ENCODE measurements at places on chromosomes 6 and 20.

GRCh38 chr6:107179004-107179403 lies 63.7 kb upstream of the BEND3 start:
- DNase-seq = no peak

DNA sequence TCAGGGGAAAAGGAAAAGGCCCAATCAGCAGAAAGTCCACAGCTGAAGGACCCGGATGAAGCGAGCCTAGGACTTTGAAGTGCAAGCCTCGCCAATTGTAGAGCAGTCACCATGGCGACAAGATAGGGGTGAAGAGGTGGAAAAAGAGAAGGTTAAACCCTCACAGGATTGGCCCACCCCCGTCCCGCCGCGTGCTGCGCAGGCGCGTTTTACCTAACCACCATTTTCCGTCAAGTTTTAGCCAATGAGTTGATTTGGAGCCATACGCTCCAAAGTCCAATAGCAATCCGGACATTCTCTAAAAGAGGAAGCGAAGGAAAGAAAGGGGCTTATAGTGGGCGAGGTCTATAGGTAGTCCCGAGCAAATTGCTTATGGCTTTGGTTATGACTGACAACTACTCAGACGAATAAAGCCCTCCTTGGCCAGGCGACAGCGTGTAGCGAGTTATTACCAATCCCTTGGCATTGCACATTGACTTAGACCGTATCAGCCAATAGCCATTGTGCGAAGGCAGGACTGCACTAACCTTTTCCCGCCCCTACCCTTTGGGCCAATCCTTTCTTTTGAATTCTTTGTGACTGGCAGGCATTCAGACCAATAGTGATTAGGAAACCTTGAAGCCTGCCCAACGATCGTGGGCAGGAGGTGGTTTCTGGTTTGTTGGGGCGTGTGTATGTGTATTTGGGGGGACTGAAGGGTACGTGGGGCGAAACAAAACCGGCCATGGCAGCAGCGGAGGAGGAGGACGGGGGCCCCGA lies at the start of gene RNF5:
TSS of gene RNF5 (plus strand) at position 618 of the 759 bp plus-strand sequence. CDS start at position 725, 107 bp downstream.
- peak; percentile 100 for DNase-seq

DNA sequence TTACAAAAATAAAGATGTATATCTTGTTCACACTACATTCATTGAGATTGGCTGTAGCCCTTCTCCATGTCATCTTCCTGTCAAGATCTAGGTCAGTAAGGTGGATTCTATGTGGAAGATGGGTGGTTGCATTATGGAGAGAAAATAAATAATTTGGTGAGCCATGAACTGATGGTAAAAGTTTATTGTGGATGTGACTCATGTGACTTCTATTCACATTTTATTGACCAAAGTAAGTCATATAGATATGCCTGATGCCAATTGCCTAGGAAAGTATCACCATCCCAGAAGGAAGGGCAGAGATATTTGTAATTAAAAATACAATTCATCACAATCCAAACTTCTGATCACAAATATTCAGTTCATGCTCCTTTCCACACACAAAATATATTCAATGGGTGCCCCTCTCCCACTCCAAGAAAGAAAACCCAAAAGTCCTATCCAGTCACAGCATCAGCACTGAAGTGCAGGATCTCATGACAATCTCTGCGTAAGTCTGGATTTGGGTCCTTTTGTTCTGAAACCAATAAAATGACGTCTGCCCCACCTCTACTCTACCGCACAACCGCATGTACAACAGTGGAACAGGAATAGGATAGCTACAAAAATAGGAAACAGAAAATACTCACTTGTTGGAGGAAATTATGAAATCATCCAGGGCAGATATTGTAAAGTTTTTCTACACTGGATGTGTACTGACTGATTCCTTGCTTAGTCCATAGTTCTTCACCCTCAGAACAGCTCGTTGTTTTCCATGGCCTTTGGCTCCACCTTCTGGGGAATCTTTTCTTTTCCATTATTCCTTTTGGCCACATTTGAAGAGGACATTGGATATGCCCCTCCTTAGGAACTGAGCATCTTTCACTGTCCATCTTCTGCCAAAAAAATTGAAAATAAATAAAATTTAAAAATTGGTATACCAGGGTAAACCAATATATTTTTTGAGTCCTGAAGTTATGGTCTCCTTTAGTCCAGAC lies 16.1 kb upstream of the SLC17A3 start:
- peak; percentile 24 for DNase-seq

GRCh38 chr20:2798814-2799213 lies 1.6 kb downstream of the CPXM1 start:
- no peak for DNase-seq

DNA sequence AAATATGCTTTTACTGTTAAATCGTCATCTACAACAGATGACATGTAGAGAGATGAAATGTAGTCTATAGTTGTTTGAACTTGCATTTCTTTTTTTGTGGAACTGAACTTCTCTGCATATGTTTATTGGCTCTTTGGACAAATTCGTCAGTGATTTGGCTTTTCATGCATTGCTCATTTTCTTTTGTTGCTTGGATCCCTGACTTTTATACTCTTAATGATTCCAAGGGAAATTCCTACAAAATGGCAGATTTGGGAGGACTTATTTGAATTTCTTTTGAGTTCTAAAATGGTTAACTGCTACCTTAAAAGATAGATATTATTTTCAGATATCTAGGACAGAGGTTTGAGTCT lies 65.4 kb downstream of the UTRN start:
- DNase-seq = no peak

DNA sequence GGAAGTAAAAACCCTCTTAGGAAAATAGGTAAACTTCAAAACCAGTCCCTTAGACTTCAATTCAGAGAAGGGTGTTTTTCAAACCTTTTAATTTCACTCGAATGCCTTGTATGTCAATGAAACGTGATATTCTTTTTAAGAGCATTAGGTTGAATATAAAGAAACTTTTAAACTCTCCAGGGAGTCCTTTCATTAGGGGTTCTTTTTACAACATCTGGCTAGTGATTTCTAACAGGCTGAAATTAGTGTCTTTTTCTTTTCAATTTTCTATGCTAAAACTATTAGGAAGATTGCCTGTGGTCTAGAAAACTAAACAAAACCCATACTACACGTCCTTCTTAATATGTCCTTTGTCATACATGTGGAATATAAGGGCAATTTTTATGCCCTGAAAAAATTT lies 569.7 kb upstream of the CITED2 start:
- DNase-seq = no peak

- peak; percentile 45 for DNase-seq
Observed at GRCh38 chr6:10886691-10887502, at the start of gene SYCP2L. TSS of gene SYCP2L (plus strand) at chr6:10887052. CDS start at chr6:10887127, 75 bp downstream.

DNA sequence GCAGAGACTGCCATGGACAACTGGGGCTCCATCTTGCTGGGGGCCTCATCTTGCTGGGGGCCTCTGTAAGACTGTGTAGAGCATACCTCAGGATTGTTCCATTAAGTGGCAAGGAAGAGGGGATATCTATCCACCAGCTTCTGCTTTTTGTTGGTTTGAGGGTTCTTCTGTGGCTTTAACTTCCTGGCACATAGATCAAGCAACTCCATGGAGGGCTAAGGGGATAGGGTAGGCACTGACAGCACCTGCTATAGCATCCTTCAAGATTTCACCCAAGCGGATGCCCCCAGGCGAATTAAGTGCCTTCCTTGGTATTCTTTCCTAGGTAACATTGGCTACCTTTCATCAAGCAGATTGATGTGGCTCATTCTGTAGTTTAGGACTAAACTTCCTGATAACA lies 3.8 kb upstream of the LRRN4 start:
- no peak for DNase-seq

DNA sequence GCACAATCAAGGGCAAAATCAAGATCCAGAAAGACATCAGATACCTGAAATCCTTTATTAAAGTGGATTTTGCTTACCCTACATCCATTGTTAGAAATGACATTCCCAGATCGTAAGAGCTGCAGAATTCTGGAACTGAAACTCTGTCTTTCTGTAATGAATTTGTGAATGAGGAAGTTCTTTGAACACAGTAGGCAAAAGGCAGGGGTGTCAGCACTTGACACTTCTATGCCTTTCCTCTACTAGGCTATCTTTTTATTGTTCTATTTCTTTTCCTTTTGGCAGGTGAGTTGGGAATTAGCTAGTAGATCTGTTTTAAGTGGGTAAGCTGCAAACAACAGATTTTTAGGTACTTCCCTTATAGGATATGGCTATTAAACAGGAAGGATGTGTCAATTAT lies 126.3 kb downstream of the CARMIL1 start:
- no peak for DNase-seq

DNA sequence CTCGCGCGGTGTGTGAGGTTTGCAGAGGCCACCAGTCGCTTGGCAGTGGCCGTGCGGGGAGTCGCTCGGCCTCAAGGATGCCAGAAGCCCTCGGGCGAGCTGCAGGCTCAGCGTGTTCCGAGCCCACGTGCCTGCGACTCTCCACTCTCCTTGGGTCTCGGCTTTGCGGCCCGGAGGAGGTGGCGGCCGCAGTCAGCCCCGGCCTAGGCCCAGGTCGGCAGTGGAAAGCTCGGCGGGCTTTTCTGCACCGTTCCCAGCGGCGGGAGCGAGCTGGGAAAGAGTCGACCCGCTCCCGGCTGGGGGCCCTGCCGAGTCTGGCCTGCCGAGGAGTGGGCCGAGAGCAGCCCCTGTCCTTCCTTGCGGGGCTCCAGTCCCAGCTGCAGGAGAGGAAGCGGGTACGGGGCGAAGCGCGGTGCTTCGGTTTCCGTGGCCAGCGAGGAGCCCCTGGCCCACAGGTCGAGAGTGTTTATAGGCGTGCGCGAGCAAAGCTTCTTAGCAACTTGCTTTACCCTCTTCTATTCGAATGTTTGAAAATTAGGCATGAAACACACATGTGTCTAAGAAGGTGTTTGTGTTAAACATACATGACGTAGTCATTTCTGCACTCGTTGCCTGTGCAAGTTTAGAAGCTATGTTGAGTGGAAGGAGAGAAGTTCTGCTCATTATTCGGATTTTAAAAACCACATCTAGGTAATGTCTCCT lies 5.6 kb downstream of the FOXC1 start:
- no peak for DNase-seq

DNA sequence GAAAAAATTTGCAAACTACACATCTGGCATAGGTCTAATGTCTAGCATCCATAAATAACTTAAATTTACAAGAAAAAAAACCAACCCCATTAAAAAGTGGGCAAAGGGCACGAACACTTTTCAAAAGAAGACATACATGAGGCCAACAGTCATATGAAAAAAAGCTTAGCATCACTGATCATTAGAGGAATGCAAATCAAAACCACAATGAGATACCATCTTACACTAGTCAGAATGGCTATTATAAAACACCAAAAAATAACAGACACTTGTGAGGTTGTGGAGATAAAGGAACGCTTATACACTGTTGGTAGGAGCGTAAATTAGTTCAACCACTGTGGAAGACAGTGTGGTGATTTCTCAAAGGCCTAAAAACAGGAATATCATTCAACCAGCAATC lies 33.7 kb upstream of the EPB41L2 start:
- DNase-seq = no peak

GRCh38 chr6:69863766-69864165 lies 2.6 kb upstream of the COL19A1 start:
- DNase-seq = no peak

- no peak for DNase-seq
Observed at GRCh38 chr6:150002710-150003109, 22.6 kb downstream of the RAET1L start.

- DNase-seq = no peak
Observed at GRCh38 chr6:498795-499231, 107.3 kb downstream of the IRF4 start.

- DNase-seq = peak; percentile 86
Observed at GRCh38 chr20:48787861-48788375, 39.9 kb downstream of the PREX1 start.

DNA sequence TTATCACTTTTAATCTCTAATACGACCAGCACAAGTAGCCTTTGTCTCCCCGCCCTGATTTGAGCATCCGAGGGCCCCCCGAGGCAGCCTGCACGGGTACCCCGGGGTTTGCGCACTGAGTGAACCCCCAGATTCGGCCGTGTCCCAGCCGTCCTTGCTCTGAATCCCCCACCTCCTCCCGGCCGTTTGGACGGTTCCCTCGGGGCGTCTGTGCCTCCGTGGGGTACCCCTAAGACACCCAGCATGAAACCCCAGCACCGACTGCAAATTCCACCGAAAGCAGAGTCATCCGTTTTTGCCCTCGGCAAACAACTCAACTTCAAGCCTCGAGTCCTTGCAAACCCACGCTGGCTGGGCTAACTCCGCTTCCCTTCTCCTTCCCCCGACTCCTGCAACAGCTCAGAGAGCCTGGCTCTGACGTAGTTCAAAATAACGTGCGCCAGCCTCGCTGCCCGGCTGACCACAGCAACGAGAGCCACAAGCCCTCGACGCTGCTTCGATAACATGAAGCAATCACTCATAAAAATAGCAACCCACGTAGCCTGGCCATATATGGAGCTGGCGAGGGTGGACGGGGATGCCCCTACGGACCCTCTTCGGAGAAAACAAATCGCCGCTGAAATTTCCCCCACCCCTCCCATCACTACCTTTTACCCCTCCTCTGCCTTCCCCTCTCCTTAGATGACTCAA lies 764 bp upstream of the SNAP25 start:
- DNase-seq = peak; percentile 59

DNA sequence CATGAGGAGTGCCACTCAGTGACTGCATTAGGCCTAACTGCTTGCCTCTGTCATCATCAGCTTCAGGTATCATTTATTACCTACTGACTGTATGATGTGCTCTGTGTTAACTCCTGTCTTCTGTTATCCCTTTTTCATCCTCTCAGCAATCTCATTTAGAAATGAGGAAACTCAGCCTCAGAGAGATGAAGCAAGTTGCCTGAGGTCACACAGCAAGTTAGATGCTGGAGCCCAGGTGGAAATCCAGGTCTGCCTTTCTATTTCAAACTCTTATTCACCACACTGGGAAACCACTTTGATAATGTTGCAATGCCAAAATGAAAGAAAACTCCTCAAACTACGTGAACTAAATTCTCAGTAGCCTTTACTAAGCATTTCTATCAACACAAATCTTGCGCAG lies 1.3 kb downstream of the FERMT1 start:
- DNase-seq = no peak

GRCh38 chr6:135922746-135923145 lies 71.2 kb downstream of the PDE7B start:
- peak; percentile 58 for DNase-seq

DNA sequence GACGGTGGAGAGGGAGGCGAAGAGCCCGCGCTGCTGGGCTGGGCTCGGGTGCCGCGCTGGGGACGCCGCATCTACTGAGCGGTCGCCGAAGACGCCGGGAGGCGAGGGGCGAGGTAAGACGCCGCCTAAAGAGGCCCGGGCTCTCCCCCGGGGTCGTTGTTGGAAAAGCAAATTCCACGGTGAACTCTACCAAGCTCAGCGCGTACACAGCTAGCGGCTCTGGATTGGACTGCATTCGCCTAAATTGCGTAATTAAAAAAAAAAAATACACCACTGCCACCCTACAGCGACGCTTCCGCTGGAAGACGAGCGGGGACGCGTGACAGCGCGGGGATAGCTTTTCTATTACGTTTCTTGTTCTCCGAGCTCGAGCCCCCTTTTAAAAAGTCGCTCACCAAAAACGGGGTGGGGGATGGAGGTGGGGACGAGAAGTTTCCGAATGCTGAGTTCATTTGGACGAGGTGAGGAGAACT lies 92.0 kb upstream of the PRDM1 start:
- peak; percentile 45 for DNase-seq

DNA sequence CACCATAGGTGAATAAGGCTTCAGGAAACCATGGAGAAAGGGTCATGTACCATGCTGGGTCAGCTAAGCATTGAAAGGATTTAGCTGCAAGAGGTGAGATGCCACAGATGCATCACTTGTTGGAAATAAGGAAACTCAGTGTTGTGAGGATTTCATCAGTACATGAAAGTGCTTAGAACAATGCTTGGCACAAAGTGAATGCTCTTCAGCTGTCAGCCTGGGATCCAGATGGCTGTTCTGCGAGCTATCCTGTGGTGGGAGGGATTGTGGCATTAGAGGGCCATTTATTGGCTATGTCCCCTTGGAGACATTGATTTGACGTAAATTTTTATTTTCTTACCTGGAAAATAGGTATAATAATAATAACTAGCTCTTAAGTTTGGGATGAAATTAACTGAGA lies 53.0 kb downstream of the ELOVL2 start:
- DNase-seq = no peak
